ENCODE measurements at places on chromosomes 3 and 15.

- no peak for DNase-seq
Measured at GRCh38 chr3:120673116-120673515, 8.9 kb downstream of the HGD start.

GRCh38 chr3:51686512-51687215, 15.6 kb downstream of the TEX264 start:
- DNase-seq = peak; percentile 85

DNA sequence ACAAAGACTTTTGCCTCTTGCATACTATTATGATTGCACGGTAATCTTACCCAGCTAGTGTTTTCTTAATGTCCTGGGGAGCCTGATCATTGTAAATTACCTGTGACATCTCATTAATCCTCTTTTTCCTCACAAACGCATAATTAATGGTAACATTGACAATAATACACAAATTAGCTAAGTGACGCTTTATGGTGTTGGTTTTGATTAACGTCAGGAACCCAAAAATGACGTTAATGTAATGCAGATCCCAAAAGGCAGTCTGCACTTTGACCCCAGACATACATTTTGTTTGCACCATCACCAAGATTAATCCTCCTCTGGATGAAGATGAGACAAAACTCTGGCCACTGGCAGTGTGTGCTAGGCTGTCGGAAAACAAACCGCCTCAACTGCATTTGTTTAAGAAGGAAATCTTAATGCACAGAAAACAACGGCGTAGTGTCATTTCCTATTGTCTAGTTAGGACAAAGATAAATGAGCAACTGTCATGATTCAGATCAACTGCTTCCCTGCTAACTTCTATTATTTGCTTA, 83.9 kb upstream of the CDIN1 start:
- no peak for DNase-seq

DNA sequence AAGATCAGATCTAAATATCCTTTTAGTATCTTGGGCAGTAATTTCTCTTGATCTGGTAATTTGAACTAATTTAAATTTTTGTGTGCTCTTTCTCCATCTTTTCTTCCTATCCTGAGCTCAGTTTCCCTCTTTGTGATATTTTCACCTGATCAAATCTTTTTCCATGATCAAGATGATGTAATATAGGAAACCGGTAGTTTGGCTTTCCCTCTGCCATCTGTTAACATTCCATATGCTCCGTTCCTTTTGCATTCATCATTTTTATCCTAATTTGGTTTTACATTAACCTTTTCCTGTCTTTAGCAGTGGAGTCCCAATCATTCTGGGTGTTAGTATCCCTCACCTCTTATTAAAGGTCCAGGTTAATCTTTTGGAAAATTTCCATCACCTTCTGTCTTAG, 5.9 kb upstream of the ABHD6 start:
- no peak for DNase-seq

DNA sequence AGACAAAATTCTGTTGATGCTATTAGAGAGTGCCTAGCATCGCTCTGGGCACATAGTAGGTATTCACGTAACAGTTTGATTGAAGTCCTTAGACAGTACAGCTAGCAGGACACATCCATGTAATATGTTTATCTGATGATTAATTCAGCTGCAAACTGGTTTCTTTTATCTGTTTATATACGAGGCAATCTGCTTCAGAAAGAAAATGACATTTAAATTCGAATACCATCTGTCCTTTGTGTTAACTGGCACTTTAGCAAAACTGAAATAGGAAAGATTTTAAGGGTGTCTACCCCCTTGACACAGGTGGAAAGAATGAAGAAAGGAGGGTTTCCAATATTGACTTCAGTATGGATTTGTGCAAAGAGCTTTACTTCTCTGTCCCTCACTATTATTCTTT, 192.5 kb downstream of the MFSD1 start:
- no peak for DNase-seq

GRCh38 chr3:185758912-185759311, 65.9 kb downstream of the IGF2BP2 start:
- DNase-seq = no peak

DNA sequence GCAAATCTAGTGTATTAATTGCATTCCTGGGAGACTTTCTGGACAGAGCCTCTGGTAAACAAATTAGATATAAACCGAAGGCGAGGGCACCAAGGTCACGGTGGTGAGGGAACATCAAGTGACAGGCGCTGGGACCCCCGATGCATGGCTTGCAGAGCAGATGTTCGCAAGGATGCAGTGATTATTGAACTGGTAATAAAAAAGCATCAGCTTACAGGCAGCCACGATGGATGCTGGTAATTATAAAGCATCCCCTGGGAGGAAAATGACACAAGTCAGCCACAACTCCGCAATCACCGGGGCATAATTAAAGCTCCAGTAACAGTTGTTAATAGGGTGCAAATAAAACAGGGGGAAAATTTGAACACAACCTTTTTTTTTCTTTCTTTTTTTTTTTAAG, 231.1 kb upstream of the DPH6 start:
- no peak for DNase-seq

DNA sequence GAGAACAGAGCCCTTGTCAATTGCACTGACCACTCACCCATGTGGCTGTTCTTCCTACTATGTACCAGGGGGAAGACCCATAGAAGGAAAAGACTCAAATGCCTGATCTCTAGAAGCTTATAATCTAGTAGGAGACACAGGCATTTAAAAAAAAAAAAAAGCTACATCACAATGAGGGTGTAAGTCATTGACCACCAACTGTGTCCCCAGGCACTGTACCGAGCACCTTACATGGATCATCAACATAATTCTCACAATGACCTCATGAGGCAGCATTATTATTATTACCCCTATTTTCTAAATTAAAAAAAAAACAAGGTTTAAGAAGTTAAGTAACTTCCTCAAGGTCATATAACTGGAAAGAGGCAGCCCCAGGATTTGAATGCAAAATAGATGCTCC, 247.4 kb downstream of the SHOX2 start:
- DNase-seq = no peak

DNA sequence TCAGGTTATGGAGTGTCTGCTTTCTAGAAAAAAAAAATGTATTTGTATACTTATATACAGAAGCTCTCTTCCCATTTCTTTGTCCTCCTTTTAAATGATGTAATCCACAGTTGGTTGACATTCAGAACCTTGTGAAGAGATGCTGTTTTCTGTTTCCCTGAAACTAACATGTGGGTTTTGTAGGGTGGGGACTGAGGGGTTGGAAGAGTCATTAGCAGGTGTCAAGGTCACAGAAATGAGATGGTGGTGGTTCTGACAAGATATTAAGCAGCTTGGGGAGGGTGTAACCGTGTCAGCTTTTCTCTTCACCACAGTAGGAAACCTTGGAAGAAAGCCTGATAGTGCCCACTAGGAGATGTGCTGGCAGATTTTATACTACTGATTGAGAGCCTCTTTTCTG, 2.4 kb downstream of the RASA2 start:
- DNase-seq = no peak

DNA sequence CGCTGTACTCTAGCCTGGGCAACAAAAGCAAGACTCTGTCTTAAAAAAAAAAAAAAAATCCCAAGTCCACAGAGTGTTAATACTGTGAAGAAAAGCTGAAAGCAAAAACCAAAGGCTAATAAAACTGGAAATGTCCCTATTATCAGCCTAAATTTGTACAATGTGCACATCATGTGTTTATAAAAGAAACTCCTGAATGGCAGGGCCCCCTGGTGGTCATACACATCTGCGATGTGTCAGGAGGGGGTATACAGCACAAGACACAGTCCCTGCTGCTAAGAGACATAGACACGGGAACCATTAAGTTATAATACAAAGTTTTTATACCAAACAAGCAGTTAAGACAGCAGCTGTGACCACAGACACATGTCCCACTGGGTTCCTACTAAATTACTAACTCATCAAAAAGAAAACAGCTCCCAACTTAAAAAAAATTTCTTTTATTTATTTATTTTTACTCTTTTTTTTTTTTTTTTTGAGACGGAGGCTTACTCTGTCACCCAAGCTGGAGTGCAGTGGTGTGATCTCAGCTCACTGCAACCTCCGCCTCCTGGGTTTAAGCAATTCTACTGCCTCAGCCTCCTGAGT, 31.0 kb downstream of the IDH2 start:
- DNase-seq = peak; percentile 48

DNA sequence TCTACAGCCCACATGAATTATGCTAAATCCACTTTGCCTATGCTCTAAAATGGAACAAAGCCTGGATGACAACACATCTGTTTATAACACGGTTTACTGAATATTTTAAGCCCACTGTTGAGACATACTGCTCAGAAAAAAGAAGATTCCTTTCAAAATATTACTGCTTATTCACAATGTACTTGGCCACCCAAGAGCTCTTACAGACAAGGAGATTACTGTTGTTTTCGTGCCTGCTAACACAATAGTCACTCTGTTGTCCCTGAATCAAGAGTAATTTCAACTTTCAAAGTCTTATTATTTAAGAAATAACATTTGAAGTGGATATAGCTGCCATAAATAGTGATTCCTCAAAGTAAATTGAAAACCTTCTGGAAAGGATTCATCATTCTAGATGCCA, 70.9 kb downstream of the ANKRD28 start:
- DNase-seq = no peak

- DNase-seq = no peak
Measured at GRCh38 chr3:163768048-163768447, 1310.2 kb downstream of the SI start.

- no peak for DNase-seq
Measured at GRCh38 chr3:109275702-109276293, 40.5 kb downstream of the DPPA2 start.

DNA sequence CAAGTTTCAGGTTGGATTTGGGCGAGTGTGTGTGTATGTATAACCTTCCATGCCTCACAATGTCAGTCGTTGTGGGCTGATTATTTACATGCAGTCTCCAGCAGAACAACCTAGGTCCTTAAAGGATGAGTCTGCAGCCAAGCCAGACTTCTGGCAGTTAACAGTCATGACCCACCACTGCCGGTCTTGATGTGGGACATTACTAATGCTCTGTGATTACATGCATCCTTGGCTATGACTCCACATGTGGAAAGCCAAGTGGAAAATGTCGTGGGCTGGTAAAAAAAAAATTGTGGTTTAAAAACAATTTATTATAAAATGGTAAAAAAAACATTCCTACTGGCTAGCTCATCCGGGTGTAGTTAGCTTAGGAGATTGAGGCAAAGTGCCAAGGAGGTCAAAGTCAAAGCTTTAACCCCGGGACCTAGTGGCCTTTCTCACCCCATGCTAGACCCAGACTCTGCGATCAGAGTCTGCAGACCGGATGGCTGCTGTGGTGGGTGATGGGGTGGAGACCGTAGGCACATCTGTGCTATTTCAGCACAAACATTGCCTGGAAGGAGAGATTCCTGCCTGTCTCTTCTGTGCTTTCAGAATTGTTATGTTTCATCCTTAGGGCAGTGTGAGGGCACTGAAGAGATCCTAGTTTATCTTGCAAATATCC, 6.8 kb downstream of the RARRES1 start:
- DNase-seq = no peak

GRCh38 chr3:195582947-195583346, 793 bp downstream of the APOD start:
- no peak for DNase-seq

- peak; percentile 5 for DNase-seq
Measured at GRCh38 chr15:49421991-49422390, 1.1 kb upstream of the FGF7 start.

- no peak for DNase-seq
Measured at GRCh38 chr3:9893739-9894138, 3.3 kb downstream of the JAGN1 start.

- no peak for DNase-seq
Measured at GRCh38 chr15:101059381-101060341, 140.5 kb downstream of the LRRK1 start.
